LoVo (cell line): ENCODE measurements at places on chromosomes 3 and 15.

- no peak for DNase-seq
Measured at GRCh38 chr15:76802411-76802810, 102.7 kb downstream of the SCAPER start.

DNA sequence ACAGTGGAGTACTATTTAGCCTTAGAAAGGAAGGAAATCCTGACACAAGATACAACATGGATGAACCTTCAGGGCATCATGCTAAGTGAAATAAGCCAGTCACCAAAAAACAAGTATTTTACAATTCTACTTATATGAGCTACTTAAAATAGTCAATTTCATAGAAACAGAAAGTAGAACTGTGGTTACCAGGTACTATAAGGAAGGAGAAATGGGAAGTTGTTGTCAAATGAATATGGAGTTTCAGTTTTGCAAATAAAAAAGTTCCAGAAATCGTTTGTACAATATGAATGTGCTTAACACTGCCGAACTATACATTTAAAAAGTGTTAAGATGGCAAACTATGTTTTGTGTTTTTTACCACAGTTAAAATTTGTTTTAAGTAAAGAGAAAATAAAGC is 26.8 kb downstream of the TRANK1 start:
- DNase-seq = no peak

DNA sequence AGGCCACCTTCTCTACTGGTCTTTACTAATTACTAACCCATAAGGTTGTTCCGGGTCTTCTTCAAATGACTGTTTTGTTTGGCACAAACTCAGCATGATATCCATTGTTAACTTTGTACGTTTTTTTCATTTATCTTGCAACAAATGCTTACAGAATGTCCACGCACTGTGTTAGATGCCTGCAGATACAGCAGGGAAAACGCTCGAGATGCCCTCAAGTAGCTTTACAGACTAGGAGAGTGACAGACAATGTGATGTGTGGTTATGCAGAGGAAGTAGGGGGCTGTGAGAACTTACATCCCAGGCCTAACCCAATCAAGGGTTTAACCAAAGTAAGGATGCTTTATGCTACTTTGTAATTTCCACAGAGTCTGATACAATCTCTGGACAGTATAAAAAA is 949 bp upstream of the RFC4 start:
- DNase-seq = no peak

DNA sequence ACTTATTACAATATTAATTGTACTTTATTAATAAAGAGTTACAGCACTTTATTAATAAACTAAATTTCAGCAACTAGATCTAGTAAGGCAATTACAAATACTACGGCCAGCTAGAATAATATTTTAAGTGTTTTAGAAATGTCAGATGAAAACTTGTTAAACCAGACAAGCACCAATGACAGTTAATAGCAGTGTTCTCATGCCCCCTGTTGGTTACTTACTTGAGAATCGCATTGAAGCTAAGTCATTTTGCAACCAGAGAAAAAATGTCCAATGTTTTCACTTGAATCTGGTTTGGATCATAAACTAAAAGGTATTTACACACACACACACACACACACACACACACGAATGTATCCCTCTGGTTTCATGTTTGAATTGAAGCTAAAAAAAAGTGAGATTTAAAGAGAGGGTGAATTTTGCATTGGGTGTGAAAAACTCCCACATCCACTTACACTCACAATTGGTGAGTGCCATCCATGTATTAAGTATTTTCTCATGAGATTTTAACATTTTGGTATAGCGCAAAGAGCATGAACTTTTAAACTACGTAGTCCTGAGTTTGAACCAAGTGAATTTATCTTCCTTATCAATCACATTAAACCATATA is 347.7 kb downstream of the ZBBX start:
- peak; percentile 37 for DNase-seq

DNA sequence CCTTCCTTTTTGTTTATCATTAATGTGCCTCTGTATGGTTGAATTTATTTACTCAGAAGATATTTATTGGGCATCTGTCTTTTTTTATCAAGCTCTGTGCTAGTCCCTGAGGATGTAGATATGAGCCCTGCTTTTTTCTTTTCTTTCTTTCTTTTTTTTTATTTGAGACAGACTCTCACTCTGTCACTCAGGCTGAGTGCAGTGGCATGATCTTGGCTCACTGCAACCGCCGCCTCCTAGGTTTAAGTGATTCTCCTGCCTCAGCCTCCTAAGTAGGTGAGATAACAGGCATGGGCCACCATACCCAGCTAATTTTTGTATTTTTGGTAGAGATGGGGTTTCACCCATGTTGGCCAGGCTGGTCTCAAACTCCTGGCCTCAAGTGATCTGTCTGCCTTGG is 58.5 kb downstream of the MBNL1 start:
- no peak for DNase-seq

DNA sequence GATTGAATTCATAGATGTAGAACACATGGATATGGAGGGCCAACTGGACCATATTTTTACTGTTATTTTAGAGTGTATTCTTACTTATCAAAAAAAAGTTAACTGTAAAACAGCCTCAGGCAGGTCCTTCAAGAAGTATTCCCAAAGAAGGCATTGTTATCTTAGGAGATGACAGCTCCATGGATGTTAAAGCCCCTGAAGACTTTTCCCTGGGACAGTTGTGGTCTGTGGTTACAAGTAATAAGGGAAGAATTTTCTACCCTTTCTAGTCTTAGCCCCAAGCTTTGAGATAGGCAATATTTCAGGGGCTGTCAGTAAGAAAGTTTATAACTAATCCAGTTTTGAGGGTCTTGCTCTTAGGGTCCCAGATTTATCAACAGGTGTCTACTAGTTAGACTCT is 62.5 kb downstream of the LRRC49 start:
- no peak for DNase-seq

DNA sequence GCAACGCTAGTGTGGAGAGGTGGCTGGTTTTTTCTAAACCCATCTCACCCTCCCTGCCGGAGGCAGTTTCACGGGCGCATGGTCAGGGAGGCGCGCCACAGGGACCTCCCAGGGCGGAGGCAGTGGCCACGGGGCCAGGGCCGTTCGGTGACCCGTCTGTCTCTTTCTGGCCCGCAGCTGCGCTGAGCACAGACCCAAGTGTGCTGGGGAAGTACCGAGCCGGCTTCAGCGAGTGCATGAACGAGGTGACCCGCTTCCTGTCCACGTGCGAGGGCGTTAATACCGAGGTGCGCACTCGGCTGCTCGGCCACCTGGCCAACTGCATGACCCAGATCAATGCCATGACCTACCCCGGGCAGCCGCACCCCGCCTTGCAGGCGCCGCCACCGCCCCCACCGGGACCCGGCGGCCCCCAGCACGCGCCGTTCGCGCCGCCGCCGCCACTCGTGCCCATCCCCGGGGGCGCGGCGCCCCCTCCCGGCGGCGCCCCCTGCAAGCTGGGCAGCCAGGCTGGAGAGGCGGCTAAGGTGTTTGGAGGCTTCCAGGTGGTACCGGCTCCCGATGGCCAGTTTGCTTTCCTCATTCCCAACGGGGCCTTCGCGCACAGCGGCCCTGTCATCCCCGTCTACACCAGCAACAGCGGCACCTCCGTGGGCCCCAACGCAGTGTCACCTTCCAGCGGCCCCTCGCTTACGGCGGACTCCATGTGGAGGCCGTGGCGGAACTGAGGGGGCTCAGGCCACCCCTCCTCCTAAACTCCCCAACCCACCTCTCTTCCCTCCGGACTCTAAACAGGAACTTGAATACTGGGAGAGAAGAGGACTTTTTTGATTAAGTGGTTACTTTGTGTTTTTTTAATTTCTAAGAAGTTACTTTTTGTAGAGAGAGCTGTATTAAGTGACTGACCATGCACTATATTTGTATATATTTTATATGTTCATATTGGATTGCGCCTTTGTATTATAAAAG is 1.8 kb downstream of the HES1 start:
- DNase-seq = peak; percentile 53

DNA sequence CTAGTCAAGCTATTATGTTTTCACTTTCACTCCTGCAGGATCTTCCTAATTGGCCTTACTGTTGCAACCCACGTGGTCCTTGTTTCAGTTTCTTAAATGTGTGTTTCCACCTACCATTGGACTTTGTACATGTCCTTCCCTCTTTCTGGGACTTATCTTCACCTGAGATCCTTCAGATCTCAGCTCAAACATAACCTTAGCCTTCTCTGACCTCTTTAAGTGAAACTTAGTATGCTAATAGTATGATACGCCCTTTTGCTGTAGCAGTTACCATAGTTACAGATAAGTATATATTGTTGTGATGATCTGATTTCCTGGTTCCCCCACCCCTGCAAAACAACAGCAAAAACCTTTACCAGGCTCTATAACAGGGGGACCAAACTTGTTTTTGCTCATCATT is 35.2 kb downstream of the U2SURP start:
- DNase-seq = no peak

DNA sequence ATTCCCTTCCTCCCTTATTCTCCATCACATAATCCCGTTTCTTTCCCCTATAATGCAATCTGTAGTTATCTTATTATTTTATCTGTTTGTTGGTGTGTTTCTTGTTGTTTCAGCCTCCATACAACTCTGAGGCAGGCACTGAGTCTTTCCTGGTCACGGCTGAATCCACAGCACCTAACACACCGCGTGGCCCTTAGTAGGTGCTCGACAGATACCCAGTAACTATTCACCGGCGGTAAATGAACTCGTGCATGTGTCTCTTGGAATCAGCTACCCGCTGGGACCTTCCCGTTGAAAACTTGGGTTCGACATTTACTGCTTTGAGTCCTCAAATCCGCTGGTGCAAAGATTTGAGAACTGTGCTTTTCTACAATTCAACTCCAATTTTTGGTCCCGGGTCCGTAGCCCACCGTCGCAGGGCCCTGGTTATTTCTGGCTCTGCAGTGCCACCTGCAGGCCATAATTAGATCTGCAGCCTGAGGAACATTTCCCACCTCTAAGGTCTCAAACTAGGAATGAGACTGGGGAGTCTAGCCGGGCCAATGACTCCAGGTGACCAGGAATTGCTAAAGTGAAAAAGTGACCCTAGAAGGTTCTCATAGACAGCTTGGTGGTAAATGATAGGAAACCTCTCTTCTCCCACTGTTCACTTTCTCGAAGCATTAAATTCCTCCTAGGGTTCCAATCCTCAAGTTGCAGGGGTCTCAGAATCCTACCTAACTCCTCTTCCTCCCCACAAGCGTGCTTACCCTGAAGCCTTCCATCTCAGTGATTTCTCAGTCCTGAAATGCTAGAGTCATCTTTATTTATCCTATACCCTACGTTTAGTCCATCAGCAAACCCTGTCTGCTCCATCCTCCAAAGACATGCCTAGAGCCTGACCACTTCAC is 40.0 kb upstream of the TRH start:
- peak; percentile 39 for DNase-seq

DNA sequence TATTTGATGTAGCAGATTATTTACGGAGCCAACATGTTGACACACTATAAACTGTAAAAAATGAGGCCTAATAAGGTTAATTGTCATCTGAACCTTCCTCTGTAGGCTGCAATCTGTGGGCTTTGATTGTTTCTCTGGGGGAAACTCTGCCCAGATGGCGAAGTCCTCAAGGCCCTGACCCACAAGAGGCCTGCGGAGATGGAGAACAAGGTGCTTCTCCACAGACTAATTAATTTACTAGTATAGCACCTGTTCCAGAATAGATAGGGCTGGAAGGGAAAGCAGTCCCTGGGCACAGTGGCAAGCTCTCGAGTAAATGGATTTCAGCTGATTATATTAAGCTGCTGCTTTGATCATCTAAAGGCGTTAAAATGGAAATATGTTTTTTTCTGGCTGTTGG is 338.8 kb upstream of the DNAJC19 start:
- DNase-seq = no peak

- DNase-seq = no peak
Measured at GRCh38 chr3:56800832-56801661, 702 bp downstream of the ARHGEF3 start.

GRCh38 chr3:100868096-100868495 is 125.1 kb downstream of the ABI3BP start:
- no peak for DNase-seq

DNA sequence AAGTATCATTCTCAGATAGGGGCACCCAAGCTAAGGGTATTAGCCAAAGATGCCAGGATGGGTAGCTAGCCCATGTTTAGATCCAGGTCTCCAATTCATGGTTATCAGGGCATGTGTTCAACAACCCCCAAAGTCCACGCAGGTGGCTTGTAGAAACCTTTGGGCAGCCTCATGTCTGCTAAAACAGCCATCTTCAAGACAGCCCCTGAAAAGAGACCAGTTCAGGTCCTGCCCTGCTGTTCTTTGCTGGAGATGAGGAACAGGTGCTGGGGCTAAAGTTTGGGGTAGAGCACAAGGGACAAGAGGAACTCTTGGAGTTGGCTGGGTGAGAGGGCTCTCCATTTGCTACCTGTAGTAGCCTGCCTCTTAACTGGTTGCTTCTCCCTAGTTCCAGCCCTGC is 4.6 kb downstream of the PPM1M start:
- DNase-seq = no peak

DNA sequence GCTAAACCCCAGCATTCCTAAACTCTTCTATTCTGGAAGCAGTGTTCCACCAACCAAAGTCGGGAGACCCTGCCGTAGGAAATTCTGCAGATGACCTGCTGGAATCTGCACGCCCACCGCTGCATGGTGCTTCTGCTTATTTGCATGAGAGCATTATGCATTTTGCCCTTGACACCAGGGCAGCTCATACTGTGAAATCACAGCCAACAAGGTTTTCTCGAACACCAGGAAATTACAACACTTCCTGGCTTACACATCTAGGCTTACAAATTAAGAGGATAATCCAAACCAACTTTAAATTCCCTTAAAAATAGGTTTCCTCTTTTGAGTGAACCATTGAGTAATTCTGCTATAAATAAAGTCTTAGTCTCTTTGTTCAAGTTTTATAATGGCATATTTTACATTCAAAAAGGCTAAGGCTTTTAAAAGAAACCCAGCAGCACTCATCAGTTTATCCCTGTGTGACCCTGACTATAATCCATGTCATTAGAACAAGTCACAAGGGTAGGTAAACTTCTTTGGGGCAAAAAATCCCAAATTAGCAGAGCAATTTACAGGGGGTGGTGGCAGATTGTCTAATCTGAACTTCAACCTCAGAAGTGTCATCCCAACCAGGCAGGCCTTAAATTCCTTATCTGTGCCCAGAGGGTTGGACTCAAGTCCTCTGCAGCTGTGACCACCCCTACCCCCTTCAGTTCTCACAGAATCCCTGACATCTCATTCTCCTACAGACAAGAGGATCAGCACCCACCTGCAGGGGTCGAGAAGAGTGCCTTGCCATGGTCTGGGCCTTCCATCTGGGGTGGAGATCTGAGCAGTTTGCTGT is 33.5 kb upstream of the RBP1 start:
- DNase-seq = no peak

- no peak for DNase-seq
Measured at GRCh38 chr3:34207002-34207401, 408.6 kb downstream of the PDCD6IP start.
